ENCODE measurements at places on chromosomes 2 and 18.

- no peak for DNase-seq
Measured at GRCh38 chr18:35635170-35635569, 53.6 kb downstream of the GALNT1 start.

- peak; percentile 13 for DNase-seq
Measured at GRCh38 chr2:131413148-131413747, 49.3 kb upstream of the RAB6D start.

- DNase-seq, result no peak
Measured at GRCh38 chr2:77520641-77521547, 1.3 kb downstream of the LRRTM4 start.

- no peak for DNase-seq
Measured at GRCh38 chr2:37325625-37326071, 1.0 kb upstream of the PRKD3 start.

- no peak for DNase-seq
Measured at GRCh38 chr2:206881708-206882410, 57.5 kb upstream of the CPO start.

GRCh38 chr2:26410764-26411243, 9.1 kb downstream of the DRC1 start:
- DNase-seq, result no peak

- no peak for DNase-seq
Measured at GRCh38 chr2:191759680-191760079, 81.7 kb downstream of the NABP1 start.
